ENCODE measurements at places on chromosomes 1 and 21.

- DNase-seq, result no peak
Observed at GRCh38 chr1:197649188-197649587, 126.1 kb downstream of the DENND1B start.

DNA sequence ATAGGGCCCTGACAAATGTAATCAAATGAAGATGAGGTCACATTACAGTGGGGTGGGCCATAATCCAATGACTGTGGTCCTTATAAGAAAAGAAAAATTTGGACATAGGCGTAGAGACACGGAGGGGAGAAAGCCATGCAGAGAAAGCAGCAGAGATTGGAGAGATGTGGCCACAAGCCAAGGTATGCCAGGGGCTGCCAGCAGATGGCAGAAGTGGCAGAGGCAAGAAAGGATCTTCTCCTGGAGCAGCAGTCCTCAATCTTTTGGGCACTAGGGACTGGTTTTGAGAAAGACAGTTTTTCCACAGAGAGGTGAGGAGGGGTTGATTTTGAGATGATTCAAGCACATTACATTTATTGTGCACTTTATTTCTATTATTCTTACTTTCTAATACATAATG, 355.1 kb downstream of the NPHP4 start:
- DNase-seq, result no peak

GRCh38 chr1:61853583-61853982, 111.3 kb downstream of the PATJ start:
- no peak for DNase-seq

- no peak for DNase-seq
Observed at GRCh38 chr1:65243491-65243890, 65.9 kb upstream of the DNAJC6 start.

- DNase-seq, result no peak
Observed at GRCh38 chr1:27789540-27790041, 16.6 kb downstream of the STX12 start.

DNA sequence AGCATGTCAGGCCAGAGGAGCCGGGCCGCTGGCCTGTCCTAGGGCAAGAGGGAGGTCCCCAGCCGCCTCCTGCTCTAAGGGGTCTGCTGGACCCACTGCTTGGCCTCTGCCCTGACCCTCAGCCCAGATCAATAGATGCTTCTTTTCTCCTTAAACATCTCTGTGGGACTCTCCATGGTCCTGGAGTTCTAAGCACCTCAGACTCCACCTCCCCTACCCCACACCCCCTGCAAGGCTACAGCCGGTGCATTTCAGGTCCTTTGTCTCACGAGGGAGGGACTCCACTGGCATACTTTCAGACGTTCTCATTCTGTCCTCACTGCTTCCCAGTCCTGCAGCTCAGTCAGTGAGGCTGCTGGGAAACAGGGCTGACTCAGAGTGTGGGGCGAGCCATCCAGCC, 11.0 kb downstream of the CNTN2 start:
- no peak for DNase-seq

GRCh38 chr21:38505654-38506523, 7.6 kb upstream of the ERG start:
- DNase-seq, result peak; percentile 17

- DNase-seq, result no peak
Observed at GRCh38 chr21:37871121-37871862, 45.0 kb downstream of the KCNJ6 start.

DNA sequence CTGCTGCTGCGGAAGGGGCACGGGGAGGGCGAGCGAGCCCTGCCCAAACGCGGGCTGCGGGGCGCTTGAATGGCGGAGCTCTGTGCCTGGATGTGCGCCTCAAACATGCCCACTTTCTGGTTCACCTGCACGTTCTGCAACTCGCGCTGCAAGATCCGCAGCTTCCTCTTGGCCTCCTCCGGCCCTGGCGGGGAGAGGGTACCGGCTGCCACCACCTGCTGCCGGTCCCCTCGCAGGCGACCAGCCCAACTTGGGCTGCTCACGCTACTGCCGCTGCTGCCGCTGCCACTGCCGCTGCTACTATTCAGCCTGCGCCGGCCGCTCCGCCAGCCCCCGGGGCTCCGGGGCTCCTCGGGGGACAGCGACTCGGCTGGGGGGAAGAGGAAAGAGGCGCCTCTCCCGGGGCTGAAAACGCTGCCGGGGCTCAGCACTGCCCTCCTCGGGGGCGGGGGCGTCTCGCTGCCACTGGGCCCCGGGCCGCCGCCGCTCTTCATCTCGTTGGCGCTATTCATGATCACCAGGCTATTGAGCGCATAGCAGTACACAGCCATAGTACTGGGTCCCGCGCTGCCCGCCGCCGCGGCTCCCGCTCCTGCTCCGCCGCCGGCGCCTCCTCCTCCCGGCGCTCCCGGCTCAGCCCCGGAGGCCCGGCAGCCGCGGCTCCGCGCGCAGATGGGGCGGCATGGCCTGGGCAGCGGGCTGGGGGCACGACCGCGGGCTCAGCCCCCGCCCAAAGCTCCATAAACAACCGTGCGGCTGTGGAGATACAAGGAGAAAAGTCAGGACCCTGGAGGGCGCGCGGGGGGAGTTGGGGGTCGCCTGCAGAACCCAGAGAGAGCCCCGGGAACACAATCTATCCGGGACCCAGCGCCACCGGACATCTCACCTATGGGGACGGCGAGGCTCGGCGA, 1.9 kb downstream of the ITPKB start:
- DNase-seq, result no peak

- no peak for DNase-seq
Observed at GRCh38 chr1:85358702-85359438, 82.4 kb upstream of the BCL10 start.

DNA sequence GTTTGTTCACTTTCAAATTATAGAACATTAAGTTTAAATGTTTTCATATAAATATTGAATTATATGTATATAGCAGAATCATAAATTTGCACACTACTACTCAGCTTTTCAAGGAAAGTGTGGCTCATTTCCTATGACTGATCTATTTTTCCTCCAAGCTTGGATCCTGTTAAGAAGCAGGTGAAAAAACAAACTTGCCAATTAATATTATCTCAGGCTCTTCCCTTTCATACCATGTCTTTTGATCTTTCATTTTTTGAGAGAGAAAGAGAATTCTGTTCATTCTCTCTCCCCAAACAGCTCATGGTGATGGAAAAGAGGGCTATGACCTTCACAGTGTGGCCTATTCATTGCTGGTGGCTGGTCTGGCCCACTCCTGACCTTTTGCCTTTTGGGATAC, 43.7 kb downstream of the SEC16B start:
- no peak for DNase-seq

- no peak for DNase-seq
Observed at GRCh38 chr1:42162181-42162580, 2.4 kb downstream of the GUCA2A start.

- no peak for DNase-seq
Observed at GRCh38 chr1:44318097-44319088, 36.7 kb downstream of the ERI3 start.

GRCh38 chr1:33301273-33301984, 19.5 kb downstream of the A3GALT2 start:
- no peak for DNase-seq

DNA sequence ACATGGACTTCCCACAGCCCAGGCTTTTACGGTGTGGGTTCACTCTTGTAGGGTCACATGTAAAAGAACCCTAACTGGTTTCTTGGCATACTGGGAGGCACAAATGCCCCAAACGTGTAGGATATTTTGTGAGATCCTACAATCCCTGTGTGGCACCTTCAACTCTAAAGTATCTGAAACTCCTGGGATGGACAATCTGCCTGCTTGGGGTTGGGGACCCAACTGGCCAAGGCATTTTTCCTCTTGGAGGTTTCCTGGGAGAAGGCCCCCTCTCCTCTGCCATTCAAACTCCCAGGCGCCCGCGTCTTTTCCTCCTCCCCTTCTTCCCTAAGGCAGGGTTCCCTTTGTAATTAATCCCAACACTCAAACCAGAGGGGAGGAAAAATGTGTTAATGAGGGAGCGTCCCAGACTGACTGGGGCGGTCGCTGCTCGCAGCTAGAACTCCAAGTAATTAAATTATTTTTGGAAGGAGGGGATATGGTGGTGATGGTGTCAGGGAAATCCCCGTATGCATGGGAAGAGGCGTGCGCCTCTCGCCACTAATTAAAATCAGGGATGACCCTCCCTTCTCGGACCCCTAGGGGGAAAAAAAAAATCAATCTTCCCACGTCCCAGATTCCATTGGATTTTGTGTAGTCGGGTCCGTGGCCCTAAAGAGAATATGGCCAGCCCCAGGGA, 681 bp upstream of the VANGL2 start:
- DNase-seq, result no peak

- no peak for DNase-seq
Observed at GRCh38 chr1:211068976-211069375, 65.0 kb downstream of the KCNH1 start.

DNA sequence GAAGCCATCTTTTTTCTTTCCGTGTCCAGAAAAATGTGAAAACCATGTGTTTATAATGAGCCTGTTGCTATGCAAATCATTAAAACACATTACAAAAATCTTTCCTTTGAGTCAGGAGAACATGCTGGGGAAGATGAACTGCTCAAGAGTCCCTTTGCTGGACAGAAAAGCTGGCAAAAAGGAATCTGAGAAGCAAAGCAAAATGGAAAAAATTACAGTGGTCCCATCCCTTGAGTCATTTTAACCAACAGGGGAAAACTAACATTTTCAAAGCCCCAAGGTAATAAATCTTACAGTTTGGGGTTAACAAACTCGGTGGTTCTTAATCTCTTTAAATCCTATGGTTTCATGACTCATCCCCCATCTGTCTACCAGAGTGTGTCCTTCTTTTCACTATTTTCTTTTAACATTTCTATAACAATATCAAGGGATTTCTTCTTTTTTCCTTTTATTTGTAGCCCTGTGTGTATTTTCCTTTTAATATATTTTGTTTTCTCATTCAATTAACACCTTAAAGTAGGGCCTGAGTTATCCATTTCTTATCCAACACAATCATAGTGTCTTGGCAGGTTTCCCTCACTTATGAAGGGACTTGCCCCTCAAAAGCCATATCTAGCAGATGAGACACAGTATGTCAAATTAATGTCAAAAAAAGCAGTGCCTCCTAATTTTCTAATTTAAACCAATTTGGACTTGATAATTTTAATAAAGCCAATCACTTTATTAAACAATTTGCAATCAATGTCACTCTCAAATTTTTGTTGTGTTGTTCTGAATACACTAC, 105.4 kb downstream of the PTPN14 start:
- DNase-seq, result no peak

GRCh38 chr1:168688644-168689326, 40.2 kb downstream of the DPT start:
- no peak for DNase-seq

Data from NCI-H2081 treated with DMSO at 0.1 percent for 48 hours (cell line).